ENCODE measurements at places on chromosomes 4 and X.

GRCh38 chr4:172105918-172106317 lies 292.7 kb downstream of the GALNTL6 start:
- no peak for DNase-seq

GRCh38 chrX:19721726-19722370 lies 165.6 kb downstream of the SH3KBP1 start:
- no peak for DNase-seq

- DNase-seq = no peak
Measured at GRCh38 chrX:40035726-40036125, 62.0 kb downstream of the BCOR start.

DNA sequence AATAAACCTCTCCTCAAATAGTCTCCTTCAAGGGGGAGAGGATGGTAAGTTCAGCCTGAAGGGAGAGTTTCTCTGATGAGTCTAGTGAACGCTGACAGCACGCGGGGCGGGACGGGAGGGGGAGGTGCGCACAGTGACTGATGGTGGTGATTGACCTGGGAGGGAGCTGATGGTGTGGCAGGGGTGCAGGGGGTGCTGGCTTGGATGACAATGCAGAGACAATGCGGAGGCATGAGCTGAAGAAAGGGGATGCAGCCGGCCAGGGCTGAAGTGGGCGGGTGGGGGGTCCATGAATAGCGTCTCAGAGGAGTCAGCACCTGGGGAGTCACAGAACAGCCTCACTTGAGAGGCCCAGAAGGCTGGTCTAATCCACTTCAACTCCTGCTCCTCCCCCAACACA lies 142.5 kb upstream of the PJA1 start:
- DNase-seq = no peak

DNA sequence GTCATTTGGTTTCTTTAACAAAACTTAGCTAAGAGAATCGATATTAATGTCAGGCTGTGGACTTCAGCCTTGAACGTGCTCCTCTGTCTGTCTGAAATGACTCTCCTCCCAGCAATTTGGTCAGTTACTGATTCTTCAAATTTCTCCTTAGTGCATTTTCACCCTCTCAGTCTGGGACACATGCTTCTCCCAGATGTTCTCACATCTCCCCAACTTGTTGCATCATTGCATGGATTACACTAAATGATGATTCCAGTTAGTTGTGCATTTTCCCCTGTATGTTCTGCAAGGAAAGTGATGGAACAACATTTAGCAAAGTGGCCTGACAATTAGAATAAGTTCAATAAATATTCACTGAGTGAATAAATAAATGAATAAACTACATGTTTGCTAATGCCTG lies 94.4 kb downstream of the NLGN4X start:
- no peak for DNase-seq

DNA sequence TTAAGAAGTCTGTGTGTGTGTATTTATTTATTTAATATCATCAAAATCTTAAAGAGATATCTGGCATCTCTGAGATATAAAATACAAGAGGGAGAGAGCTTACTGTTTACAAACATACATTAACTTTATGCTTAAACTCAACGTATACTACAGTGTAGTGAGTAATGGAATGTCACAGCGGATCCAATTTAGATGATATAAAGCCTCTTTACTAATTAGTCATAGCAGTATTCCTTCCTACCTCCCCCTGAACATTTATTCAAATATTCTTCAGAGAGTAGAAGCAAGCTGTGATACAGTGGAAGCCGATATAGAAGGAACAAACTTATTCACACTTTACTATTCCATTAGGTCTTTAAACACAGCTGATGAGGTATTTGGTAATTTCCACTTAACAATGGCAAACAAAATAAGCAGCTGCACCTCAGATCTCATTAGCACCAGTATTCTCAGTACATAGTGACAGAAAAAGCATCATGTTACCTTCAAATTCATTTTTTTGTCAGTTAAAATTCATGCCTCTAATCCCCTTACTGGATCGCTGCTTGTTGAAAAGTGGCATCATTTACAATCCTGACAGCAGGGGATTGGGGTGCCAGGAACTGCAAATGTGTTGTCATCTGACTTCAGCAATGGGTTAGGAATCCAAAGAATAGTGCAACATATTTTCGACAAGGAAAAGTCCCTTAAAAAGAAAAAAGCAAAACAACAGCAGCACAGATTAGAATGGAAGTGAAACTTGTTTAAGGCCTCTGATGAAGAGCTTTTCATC lies 658.7 kb upstream of the EPHA5 start:
- no peak for DNase-seq

DNA sequence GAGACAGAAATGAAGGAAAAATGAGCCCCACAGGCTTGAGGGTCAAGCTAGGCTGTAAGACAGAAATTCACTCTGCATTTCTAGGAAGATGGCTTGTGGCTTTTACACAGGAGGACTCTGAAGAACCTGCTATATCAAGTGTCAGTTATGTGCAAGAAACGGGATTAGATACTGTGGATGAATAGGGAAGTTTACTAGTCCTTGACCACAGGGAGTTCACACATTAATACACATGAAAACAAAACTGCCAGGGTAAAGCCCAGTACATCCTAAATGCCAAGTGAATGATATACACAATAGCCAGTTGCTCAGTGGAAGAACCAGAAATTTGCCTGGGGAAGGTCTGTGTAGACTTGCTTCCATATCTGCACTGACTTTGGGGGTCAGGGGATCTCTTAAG lies 53.5 kb downstream of the TMEM131L start:
- DNase-seq = no peak

Measured in stimulated activated CD4-positive, alpha-beta T cell treated with anti-CD3 and anti-CD28 coated beads, TNF-alpha, amount 100 ng/mL, for 24 hours (primary cell).